ENCODE measurements at places on chromosomes 1 and 21.
A peak's percentile ranks its signal among the peaks of the same experiment; 100 is the strongest.

DNA sequence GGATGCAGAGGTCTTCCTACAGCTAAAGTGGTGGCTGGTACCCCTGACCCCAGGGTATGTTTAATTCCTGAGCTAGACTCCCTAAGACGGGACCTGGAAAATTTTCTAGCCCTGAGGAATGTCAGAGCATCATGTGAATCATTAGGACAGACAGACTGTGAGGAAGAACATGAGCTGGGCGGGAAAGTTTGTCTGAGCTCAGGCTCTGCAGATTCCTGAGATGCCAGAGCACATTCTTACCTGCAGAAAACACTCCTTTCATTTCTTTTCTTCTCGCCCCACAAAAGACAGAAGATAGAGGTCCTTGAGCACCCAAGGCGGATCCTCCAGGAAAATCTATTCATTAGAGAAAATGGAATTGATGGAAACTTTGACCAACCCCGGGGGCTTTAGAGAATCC lies 6.5 kb downstream of the CAPN2 start:
- DNase-seq, result no peak

GRCh38 chr1:116390195-116390594 lies 17.2 kb downstream of the ATP1A1 start:
- peak; percentile 41 for DNase-seq

DNA sequence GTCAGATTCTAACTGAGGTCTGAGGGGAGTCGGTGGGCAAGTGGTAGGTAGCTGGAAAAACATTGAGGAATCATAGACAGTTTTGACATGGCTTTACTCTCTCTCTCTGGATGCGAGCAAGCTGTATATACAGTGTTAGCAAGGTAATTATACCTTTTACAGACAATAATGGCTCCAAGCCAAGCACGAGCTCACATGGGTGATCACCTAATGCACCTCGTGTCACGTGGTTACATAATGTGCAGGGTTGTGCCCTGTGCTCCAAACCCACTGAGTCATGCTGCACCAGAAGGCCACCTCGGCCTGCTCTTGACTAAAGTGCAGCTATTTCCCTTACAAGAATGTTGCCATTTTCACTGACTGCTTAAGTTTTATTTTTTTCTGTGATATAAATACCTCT lies 7.6 kb upstream of the CLCA2 start:
- no peak for DNase-seq

DNA sequence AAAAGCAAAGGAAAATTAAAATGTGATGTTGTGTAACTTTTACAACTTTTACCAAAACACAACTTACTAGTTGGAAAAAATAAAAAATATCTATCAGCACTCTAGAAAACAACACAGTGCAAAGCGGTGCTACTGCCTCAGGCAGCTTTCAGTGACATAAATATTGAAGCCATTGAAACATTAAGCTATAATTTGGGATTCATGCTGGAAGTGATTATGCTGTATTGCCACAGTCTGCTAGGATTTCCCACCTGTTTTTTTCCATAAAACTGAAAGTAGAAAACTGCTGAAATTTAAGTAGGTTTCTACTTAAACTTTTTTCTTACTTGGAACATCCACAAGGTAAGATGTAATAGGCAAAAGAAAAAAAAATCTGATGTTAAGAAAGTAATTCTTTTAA lies 674.4 kb downstream of the KCNT2 start:
- DNase-seq, result no peak

- no peak for DNase-seq
These were observed 27.3 kb downstream of the ZBTB8OS start for GRCh38 chr1:32622806-32623681.

GRCh38 chr1:67675800-67676199 lies 9.2 kb upstream of the GADD45A start:
- no peak for DNase-seq

- no peak for DNase-seq
These were observed 23.0 kb downstream of the S100A10 start for GRCh38 chr1:151970626-151971025.

DNA sequence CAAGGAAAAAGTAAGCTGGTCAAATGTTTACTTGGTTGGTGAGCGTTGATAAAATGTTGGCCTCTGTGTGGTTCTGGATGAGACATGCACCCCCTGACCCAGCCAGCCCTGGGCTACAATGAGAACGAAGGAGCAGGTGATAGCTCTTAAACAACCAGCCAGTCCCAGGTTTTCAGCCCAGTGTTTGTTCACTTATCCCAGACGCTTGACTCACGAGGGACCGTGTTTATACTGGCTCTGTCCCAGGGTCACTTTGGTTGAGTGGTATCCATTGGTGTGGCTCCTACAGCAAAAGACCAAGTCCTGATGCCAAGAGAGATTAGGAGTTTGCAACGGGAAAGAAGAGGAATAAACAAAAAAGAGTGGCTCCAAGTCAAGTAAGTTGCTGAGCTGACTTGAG lies 86.9 kb downstream of the KCNJ15 start:
- DNase-seq, result no peak

DNA sequence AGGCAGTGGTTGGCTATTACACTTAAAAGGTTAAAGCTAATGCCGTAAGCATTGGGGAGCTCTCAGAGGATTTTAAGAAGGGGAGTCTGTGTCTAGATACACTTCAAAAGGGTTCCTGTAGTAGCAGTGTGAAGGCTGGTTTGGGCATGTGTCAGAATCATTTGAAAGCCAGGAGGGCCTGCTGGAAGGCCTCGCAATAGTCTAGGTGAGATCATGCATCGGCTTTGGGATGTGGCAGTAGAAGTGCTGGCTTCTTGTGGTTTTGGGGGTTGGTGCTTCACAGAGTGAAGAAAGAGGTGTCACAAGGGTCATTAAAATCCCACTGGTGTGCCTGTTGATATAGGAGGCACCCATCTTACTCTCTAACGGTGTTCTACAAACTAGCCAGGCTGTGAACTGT lies 85.7 kb downstream of the ST6GALNAC3 start:
- no peak for DNase-seq

DNA sequence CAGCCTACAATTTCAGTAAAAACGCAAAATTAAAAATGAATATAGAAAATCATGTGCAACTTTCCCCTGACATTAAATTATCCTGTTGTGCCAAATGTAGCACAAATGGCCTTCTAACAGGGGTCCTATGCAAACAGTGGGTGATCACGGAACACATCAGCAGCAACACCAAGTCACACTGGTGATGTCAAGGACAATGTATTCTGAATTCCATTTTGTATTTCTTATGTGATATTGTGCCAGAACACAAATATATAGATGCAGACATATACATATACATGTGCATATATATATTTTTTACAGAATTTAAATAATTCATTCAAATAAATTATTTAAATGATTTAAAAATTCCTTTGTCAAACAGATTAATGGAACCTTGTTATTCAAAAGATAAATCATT lies 8.6 kb upstream of the ADGRL2 start:
- no peak for DNase-seq

GRCh38 chr21:44686843-44687561 lies 5.0 kb upstream of the KRTAP12-1 start:
- DNase-seq, result no peak

DNA sequence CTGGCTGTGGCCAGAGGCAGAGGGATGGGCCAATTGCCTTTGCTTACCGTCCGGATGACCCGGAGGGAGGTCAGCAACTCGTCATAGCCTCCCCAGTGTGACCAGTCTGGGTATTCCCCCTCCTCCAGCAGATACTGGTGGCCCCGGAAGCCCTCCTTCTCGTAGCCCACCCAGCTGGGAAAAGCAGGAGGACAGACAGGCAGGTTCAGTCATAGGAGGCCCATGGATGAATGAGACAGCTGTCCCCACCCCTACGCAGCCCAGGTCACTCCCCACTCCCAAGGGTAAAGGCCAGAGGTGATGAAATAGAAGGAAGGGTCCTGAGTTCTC lies 16.8 kb downstream of the CRYBG2 start:
- no peak for DNase-seq

DNA sequence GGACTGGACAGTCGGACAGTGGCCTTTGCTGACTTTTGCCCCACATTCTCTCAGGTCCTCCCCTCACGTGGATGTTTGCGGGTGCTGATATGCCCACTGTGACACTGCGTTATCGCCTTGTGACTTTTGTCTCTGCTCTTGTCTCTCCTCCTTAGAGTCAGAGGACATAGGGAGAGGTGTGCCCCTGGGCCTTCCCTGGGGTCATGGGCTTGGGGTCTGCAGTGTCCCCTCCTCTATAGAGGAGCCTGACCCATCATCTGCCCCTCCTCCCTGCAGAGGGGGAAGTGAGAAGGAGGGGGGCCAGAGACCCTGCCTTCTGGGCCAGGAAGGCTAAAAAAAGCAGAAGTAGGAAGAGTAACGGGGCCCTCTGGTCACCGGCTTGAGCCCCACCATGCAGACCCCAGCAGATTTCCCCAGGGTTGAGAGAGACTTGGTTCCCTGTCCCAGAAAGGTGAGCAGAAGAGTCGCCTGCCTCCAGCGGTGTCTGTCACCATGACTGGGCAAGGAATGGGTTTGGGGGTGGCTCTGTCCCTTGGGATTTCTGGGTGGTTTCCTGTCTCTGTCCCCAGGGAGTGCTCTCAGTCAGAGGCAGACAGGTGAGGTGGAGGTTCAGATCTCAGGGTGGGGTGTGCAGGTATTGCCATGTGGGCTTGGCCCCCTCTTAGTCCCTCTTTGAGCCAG lies 13.3 kb downstream of the RPS6KA1 start:
- DNase-seq, result no peak

DNA sequence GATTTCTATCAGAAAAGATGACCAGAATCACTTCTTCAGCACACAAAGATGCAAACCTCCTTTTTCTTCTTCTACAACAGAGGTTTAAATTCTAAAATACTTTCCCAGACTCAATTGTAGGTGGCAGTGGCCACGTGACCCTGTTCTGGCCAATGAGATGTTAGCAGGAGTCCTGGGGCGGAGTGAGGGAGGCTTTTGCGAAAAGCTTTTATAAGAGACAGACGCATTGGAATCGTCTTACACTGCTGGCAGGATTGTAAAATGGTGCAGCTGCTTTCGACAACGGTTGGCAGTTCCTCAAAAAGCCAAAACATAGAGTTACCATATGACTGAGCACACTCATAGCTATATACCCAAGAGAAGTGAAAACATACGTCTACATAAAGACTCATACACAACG lies 87.0 kb upstream of the MAGI3 start:
- DNase-seq, result no peak

DNA sequence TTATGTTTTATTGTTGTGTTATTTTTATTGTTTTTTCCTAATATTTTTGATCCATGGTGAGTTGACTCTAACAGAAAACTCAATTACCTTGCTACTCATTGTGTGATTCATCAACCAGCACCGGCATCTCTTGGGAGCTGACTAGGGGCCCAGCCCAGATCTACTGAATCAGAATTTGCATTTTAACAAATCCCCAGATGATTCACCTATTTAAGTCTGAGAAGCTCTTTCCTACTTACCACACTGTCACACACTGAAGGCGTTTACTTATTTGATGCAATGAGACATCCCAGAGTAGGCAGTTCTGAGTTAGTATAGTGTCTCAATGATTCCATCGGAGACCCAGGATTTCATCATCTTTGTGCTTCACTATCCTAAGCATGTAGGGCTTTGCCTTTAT lies 416.6 kb downstream of the RWDD3 start:
- no peak for DNase-seq

DNA sequence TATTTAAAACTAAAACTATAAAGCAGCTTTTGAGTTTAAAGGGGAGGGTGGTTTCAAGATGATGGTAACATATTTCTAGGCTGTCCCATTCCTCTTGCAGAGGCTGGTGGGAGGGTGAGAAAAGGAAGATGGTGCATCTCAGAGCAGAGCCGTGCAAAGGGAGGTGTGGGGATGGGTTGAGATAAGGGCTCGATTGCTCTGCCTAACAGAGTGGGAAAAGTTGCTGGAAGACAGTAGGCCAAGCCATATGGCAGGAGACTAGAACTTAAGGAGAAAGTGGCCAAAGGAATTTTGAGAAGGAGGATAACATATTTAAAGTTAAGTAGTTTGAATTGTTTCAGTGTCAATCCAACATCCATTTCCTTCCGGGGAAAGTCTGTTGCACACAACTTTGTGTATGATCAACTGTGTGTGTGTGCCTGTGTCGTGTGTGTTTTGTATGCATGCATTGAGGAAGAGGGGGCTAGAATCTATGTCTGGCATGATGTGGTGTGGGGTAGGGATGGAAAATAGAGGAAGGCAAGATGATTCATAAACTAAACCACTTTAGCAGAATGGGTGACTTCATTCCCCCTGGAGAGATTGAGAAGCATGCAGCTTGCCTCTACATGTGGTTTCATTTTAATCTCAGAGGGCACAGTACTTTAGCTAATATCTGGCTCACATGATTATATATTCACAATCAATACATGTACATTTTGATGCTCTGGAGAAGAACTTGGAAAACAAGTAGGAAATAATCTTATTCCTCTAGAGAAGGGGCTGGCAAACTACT lies 145.0 kb upstream of the DNAH14 start:
- DNase-seq, result no peak

- peak; percentile 64 for DNase-seq
These were observed 73.4 kb downstream of the PIK3CD start for GRCh38 chr1:9724706-9725476.

DNA sequence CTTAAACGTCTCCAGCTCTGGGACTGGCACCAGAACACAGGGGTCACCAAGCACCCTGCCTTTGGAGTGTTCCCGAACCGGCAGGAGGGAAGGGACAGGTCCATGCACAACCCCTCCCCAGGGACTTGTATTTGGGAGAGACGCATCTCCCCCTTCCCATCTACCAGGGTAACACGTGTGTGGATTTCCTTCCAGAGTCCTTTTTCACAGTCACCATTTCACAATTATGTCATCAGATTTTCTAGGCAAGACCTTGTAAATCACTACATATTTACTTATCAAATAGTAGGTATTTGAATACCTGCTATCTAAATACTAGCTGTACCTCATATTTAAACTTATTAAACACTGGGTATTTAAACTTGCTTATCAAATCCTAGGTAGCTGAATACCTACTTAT lies 57.4 kb upstream of the AJAP1 start:
- no peak for DNase-seq

GRCh38 chr1:238088560-238089290 lies 198.0 kb upstream of the ZP4 start:
- no peak for DNase-seq

- no peak for DNase-seq
These were observed 31.5 kb downstream of the PRKAA2 start for GRCh38 chr1:56676571-56677035.

DNA sequence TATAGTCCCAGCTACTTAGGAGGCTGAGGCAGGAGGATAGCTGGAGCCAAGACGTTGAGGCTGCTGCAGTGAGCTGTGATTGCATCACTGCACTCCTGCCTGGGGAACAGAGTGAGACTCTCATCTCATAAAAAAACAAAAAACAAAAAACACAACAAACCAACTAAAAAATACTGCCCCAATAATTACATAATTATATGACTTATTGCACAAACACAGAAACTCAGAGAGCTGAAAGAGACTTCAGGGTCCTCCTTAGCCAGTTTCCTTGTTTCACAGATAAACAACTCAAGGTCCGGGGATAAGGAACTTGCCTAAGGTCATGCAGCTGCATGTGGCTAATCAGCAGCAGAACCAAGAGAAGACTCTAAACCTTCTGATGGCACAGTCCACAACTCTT lies 11.9 kb downstream of the EXTL2 start:
- DNase-seq, result no peak
